ENCODE measurements at places on chromosomes 6 and 20.

- no peak for DNase-seq
Observed at GRCh38 chr6:97820400-97820799, 537.4 kb upstream of the MMS22L start.

DNA sequence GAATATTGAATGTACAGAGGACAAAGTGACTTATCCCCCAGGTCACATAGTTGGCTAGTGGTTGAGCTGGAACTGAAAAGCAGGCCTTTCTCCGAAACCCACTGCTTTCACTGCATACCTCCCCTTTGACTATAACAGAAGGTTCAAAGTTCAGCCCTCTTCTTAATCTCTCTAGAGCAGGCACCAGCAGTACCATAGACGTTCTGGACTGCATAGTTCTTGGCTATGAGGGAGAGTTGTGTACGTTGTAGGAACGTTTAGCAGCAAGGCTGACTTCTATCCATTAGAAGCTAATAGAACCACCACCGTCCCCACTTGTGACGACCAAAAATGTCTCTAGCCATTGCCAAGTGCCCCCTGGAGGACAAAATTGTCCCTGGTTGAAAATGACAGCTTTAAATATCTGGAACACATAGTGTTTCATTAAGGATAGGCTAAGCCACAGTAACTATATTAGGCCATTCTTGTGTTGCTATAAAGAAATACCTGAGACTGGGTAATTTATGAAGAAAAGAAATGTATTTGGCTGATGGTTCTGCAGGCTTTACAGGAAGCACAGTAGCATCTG lies 123.8 kb upstream of the MTHFD1L start:
- peak; percentile 32 for DNase-seq

- DNase-seq = no peak
Observed at GRCh38 chr20:51360451-51361201, 181.9 kb downstream of the NFATC2 start.

- DNase-seq = no peak
Observed at GRCh38 chr20:61525781-61526431, 273.8 kb downstream of the CDH4 start.

- DNase-seq = no peak
Observed at GRCh38 chr20:63060057-63060991, 53.6 kb upstream of the BHLHE23 start.

DNA sequence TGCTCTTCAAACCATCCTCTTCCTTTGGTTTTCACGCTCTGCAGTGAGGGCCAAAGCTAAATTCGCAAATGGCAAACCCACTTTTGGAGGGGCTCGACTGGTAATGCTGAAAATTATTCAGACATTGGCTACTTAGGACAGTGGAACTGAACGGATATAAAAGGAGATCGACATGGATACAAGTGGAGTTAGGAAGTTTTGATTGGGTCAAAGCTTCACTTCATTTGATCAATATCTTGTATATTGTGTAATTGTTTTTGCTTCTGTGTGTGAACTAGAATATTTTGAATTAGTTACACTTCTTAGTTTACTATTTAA lies 1.2 kb downstream of the FAM8A1 start:
- no peak for DNase-seq

Data from GM10248 (cell line).